ENCODE measurements at places on chromosomes 12 and 14. TPM values are rescaled to one million over a fixed set of nuclear protein-coding genes. Genes with fewer than 3 reads are reported as not detected.

The DCN gene
- 2,463 TPM for total RNA-seq

The CLEC2A gene
- total RNA-seq: not detected

The LPAR5 gene
- not detected for total RNA-seq

The KCNJ8 gene
- total RNA-seq: 44.9 TPM

The KRT75 gene
- not detected for total RNA-seq

The SLC6A13 gene
- not detected for total RNA-seq

The MAP1LC3B2 gene
- not detected for total RNA-seq

The KLRK1 gene
- 2.9 TPM for total RNA-seq

The ANKRD9 gene
- total RNA-seq: 8.2 TPM

The DICER1 gene
- total RNA-seq: 89.4 TPM

The CBLN3 gene
- total RNA-seq: 3.3 TPM

The SYCP3 gene
- not detected for total RNA-seq

The C12orf50 gene
- not detected for total RNA-seq

The RD3L gene
- total RNA-seq: not detected

The HCAR3 gene
- total RNA-seq: not detected

The GLI1 gene
- total RNA-seq: 6.1 TPM

The KRT5 gene
- total RNA-seq: not detected

The UNC79 gene
- total RNA-seq: 0.24 TPM

The SPIC gene
- total RNA-seq: not detected

DNA sequence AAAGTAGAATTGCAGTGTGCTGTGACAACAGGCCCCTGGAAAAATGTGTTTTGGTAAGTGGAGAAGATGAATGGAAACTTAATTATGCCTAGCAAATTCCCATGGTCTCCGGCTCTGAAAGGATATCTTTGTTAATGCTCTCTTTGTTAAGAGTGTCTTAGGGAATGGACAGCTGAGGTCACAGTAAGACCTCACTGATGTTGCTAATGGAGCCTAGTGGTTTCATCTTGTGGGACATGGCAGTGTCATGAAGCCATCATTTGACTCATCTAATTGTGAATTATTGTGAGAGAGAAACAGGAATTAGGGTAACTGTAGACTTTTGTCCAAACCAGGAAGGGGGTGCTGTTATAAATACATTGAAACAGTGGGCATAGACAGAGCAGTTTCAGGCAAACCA is 330.3 kb downstream of the TMTC2 start:
- H3K4me3 ChIP-seq: no peak overlapping the region
- H3K4me1 ChIP-seq: no peaks in the 10 kb centered on the region
- H3K27me3 ChIP-seq: no peaks in the 10 kb centered on the region
- no peak for DNase-seq
- no peaks in the 10 kb centered on the region for H3K36me3 ChIP-seq

DNA sequence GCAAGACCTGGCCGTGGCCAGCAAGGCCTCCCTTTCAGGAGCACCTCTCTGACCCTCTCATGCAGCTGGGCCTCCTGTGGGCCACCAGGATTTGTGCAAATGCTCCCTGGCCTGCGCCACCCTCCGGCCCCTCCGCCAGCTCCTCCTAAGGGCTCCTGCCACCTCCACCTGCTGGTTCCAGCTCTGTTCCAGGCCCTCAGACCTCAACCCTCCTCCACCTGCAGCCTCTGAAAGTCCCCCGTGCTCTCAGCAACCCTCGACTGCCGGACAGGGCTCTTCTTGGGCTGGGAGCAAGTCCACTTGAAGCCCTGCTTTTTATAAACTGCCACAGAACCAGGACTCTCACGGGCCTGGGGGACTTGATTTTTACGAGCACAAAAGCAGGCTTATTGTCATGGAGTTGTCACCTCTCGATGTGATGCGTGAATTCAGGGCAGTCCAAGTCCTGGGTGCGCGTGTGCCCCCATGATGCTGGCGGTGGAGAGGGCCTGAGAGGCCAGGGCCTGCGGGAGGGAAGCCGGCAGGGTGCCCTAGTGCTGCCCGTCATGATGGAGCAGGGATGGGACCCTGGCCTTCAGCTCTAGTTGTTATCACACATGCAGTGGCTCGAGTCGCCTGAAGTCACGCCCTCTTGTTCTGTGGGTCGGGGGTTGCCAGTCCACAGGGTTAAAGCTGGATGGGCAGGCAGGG is 9.1 kb downstream of the TEDC1 start:
- no peak for DNase-seq
- no peaks in the 10 kb centered on the region for H3K36me3 ChIP-seq
- no peaks in the 10 kb centered on the region for H3K27me3 ChIP-seq

DNA sequence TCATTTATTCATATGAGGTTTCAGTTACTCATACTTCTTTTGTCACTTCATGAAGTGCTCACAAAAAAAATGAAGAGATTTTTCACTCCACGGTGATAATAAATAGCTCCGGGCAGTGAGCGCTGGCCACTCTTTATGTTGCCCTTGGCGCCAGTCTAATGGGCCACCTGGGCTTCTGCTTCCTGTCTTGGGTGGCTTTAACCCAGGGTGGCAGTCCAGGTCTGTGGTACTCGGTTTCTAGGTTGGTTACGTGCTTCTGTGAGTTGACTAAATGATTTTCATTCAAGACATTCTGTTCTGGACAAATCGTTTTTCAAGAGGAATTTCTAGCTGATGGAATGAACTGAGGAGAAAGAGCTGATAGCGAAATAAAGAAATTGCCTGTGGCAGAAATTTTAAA is 34.6 kb upstream of the NID2 start:
- H3K27ac ChIP-seq: no peak overlapping the region
- no peaks in the 10 kb centered on the region for H3K27me3 ChIP-seq
- H3K4me1 ChIP-seq: no peaks in the 10 kb centered on the region
- no peaks in the 10 kb centered on the region for H3K36me3 ChIP-seq

DNA sequence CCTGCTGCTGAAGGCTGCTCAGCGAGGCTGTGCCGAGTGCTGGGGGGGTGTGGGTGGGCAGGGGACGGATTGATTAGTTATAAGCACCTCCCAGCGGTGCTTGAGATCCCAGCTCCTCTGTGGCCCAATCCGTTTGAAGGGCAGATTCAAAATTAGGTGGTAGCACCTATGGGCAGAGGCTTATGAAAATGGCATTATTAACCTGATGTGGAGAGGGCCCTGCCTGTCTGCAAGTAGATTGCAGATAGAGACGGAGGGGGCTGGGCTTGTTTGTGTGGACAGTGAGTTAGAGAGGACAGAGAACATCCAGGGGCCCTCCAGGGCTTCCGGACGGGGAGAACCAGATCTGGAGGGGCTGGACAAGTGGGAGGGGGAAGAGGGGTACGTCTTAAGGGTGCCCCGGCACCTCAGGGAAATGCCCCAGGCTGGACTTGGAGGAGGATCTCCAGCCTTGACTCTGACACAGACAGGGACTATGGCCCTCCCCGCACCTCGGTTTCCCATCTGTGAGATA is at the start of gene RTL1:
RTL1 (minus strand) TSS at position 51 of the 514 bp plus-strand sequence. CDS start 18,934 bp downstream, outside the sequence.
- no peak within 1 kb of the TSS for H3K27ac ChIP-seq
- DNase-seq: no peak
- peaks cover 12% of the 10 kb centered on the region for H3K4me1 ChIP-seq
- H3K4me3 ChIP-seq: no peak within 1 kb of the TSS
- no peaks in the 10 kb centered on the region for H3K36me3 ChIP-seq
- no peaks in the 10 kb centered on the region for H3K27me3 ChIP-seq

DNA sequence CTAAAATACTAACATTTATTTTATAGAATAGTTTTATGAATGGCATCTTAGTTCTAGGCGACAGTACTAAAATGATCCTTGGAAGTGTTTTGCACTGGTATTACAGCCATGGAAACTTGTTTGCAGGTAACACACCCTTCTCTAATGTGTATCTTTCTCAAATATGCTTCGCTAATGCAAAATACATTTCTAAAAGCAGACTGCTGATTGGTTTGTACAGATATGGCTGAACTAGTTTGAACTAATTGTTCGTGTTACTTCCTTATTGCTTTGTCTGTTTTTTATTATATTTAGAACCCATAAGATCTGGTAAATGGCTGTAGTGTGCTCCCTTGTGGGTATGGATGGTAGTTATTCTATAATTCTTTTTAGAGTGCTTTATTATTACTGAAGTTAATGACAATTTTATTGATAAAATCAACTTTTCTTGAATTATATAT is 53.0 kb downstream of the ATF7IP start:
- H3K27ac ChIP-seq: no peak overlapping the region
- H3K36me3 ChIP-seq: no peaks in the 10 kb centered on the region
- no peaks in the 10 kb centered on the region for H3K4me1 ChIP-seq
- no peaks in the 10 kb centered on the region for H3K27me3 ChIP-seq
- DNase-seq: no peak

- no peaks in the 10 kb centered on the region for H3K36me3 ChIP-seq
- H3K27ac ChIP-seq: no peak overlapping the region
- DNase-seq: no peak
- H3K27me3 ChIP-seq: no peaks in the 10 kb centered on the region
- H3K4me3 ChIP-seq: no peak overlapping the region
Measured at GRCh38 chr12:31772186-31772585, 43.4 kb upstream of the AMN1 start.

GRCh38 chr14:51328064-51328771 is 88.2 kb downstream of the TMX1 start:
- H3K27me3 ChIP-seq: no peaks in the 10 kb centered on the region
- no peak overlapping the region for H3K4me3 ChIP-seq
- peaks cover 12% of the 10 kb centered on the region for H3K4me1 ChIP-seq
- no peaks in the 10 kb centered on the region for H3K36me3 ChIP-seq
- H3K27ac ChIP-seq: peak overlapping the region; percentile 94
- peak; percentile 44 for DNase-seq

GRCh38 chr12:40646911-40647310 is 45.3 kb upstream of the CNTN1 start:
- peaks cover 2% of the 10 kb centered on the region for H3K27me3 ChIP-seq
- no peaks in the 10 kb centered on the region for H3K36me3 ChIP-seq
- H3K4me1 ChIP-seq: no peaks in the 10 kb centered on the region
- no peak overlapping the region for H3K27ac ChIP-seq

GRCh38 chr12:106631797-106632196 is 49.0 kb downstream of the RFX4 start:
- H3K36me3 ChIP-seq: no peaks in the 10 kb centered on the region
- no peak overlapping the region for H3K27ac ChIP-seq
- H3K27me3 ChIP-seq: no peaks in the 10 kb centered on the region
- no peak overlapping the region for H3K4me3 ChIP-seq

- no peak overlapping the region for H3K27ac ChIP-seq
- H3K27me3 ChIP-seq: no peaks in the 10 kb centered on the region
- no peaks in the 10 kb centered on the region for H3K36me3 ChIP-seq
- DNase-seq: no peak
Measured at GRCh38 chr12:124893792-124894516, 20.5 kb downstream of the UBC start.

- H3K36me3 ChIP-seq: no peaks in the 10 kb centered on the region
- no peak overlapping the region for H3K27ac ChIP-seq
- no peaks in the 10 kb centered on the region for H3K27me3 ChIP-seq
Measured at GRCh38 chr14:81329640-81330381, 70.3 kb downstream of the STON2 start.

- no peak for DNase-seq
- H3K27me3 ChIP-seq: no peaks in the 10 kb centered on the region
- no peak overlapping the region for H3K4me3 ChIP-seq
- H3K27ac ChIP-seq: no peak overlapping the region
- H3K4me1 ChIP-seq: no peaks in the 10 kb centered on the region
Measured at GRCh38 chr12:126726481-126727217, 1540.3 kb upstream of the TMEM132C start.

GRCh38 chr12:105315726-105316125 is 14.8 kb upstream of the C12orf75 start:
- no peaks in the 10 kb centered on the region for H3K27me3 ChIP-seq
- no peak overlapping the region for H3K4me3 ChIP-seq
- H3K27ac ChIP-seq: no peak overlapping the region

GRCh38 chr14:21528381-21529348 is 2.5 kb upstream of the SALL2 start:
- H3K4me3 ChIP-seq: no peak overlapping the region
- H3K36me3 ChIP-seq: no peaks in the 10 kb centered on the region
- no peaks in the 10 kb centered on the region for H3K27me3 ChIP-seq
- no peak overlapping the region for H3K27ac ChIP-seq
- no peaks in the 10 kb centered on the region for H3K4me1 ChIP-seq

DNA sequence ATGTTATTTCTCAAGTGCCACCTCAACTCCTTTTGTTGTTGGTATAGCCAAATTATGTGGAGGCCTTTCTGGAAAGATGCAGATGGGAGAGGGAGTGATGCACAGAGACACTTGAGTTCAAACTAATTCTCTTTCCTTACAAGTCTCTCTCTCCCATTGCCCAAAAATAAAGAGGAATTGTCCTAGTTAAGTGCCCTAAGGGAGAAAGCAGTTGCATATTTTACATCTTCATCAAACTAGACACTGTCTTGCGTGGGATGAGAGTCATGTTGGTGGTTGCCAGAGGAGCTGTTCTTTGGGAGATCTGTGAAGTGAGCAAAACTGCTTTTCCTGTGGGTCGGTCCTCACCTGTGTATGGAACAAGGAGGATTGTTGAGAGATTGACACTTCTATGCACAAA is 72.2 kb downstream of the EP400 start:
- peaks cover 6% of the 10 kb centered on the region for H3K4me1 ChIP-seq
- H3K27me3 ChIP-seq: no peaks in the 10 kb centered on the region
- no peaks in the 10 kb centered on the region for H3K36me3 ChIP-seq

- H3K27ac ChIP-seq: no peak overlapping the region
- no peaks in the 10 kb centered on the region for H3K36me3 ChIP-seq
- H3K4me3 ChIP-seq: no peak overlapping the region
- no peak for DNase-seq
- H3K4me1 ChIP-seq: no peaks in the 10 kb centered on the region
Measured at GRCh38 chr12:44654646-44655639, 221.2 kb downstream of the NELL2 start.

GRCh38 chr14:90853116-90853515 is 36.9 kb upstream of the TTC7B start:
- no peak overlapping the region for H3K4me3 ChIP-seq
- H3K4me1 ChIP-seq: no peaks in the 10 kb centered on the region
- no peaks in the 10 kb centered on the region for H3K27me3 ChIP-seq
- no peaks in the 10 kb centered on the region for H3K36me3 ChIP-seq

GRCh38 chr14:99628887-99629618 is 15.9 kb upstream of the HHIPL1 start:
- H3K4me1 ChIP-seq: no peaks in the 10 kb centered on the region
- DNase-seq: peak; percentile 78

GRCh38 chr14:91929700-91930099 is 17.8 kb downstream of the FBLN5 start:
- H3K27me3 ChIP-seq: no peaks in the 10 kb centered on the region
- no peaks in the 10 kb centered on the region for H3K36me3 ChIP-seq
- peaks cover 10% of the 10 kb centered on the region for H3K4me1 ChIP-seq
- H3K4me3 ChIP-seq: no peak overlapping the region
- peak; percentile 52 for DNase-seq

DNA sequence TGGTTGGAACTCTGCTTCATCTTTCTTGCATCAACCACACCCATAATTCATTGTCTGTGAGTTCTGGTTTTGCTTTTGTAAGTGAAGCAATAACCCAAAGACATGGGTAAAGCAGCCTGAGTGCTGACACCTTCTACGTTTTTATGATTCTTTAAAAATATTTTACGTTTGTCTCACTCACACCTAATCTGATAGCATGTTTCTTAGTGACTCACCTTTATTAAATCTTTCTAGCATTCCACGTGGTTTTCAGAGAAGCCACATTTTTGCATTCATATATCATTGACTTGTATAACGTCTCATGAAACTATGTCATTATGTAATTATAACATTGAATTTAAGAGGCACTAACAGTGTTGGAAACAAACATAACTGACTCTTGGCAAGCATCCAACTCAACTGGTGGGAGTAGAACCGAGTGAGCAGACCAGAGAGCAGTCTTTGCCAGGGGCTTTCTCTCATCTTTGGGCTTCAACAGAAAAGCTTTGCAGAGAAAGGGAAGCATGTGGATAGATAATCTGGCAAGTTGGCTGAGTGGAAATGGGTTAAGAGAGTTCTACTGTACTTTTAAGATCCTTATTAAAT is 118.8 kb downstream of the TPH2 start:
- no peaks in the 10 kb centered on the region for H3K36me3 ChIP-seq
- H3K27me3 ChIP-seq: no peaks in the 10 kb centered on the region
- DNase-seq: no peak
- no peak overlapping the region for H3K27ac ChIP-seq

GRCh38 chr12:12010277-12011039 is 60.3 kb upstream of the BCL2L14 start:
- DNase-seq: no peak
- no peak overlapping the region for H3K4me3 ChIP-seq
- H3K27me3 ChIP-seq: no peaks in the 10 kb centered on the region

Measured in uterus (tissue), 4 donors.